HT-29 (cell line): ENCODE measurements at places on chromosomes 12 and 14. TPM values are rescaled to one million over a fixed set of nuclear protein-coding genes. Genes with fewer than 3 reads are reported as not detected.

- peak; percentile 25 for DNase-seq
These were observed 757 bp downstream of the SLC25A3 start for GRCh38 chr12:98594050-98594835.

DNA sequence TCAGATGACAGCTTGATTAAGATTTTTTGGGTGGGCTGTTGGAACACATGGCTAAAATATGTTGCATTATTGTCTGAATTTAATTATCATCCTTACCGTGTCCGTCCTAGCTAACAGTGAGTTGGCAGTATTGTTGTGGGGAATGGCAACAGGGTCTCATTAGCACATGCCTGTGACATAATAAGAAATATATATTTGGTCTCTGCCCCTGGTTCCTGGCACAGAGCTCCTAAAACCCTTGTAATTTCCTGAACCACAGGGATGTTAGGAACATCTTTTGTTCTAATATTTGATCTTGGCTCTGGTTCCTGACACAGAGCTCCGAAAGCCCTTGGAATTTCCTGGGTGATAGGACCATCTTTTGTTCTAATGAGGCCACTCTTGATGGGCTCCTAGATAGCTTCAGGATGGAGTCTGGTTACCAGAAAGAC lies 76.0 kb downstream of the SYNE2 start:
- no peak for DNase-seq

DNA sequence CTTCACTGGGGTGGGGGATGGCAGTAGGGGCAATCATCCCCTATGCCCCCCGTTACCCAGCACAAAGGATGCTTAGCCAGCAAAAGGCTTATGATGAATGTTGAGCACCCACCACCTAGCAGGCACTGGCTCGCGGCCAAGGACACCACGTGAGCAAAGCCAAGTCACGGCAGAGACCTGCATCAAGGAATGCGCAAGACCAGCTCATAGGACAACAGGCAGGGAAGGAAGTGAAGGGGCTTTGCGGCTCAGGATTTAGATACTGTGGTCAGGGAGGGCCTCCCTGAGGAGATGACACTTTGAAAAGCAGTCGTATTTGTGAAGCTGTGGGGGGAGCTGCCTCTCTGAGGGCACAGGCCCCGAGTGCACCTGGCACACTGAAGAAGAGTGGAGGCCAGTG lies 32.8 kb downstream of the SH2B3 start:
- DNase-seq, result no peak

GRCh38 chr14:99412117-99413061 lies 68.3 kb downstream of the SETD3 start:
- DNase-seq, result no peak

- peak; percentile 25 for DNase-seq
These were observed 87.2 kb downstream of the CHGA start for GRCh38 chr14:93010130-93010499.

HOXC4 gene
- total RNA-seq, result 4.0 and 6.8 TPM in 2 replicates

GRCh38 chr14:69685218-69685616 lies 73.8 kb downstream of the SUSD6 start:
- no peak for DNase-seq

DNA sequence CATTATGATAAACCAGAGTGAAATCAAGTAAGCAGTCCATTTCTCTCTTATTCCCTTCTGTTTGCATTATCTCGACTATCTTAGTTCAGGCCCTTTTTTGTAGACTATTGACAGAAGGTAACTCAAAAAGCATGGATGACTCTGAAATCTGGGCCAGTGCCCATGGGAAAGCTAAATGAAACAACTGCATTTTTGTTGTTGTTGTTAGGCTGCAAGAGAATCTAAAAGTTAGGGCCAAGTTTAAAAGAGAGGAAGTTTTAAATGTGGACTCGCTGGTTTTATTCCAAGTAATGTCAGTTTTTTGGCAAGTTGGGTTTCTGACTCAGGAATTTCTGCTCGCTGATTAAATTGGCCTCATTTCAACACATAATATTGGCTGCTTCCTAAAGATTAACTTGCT lies 201.1 kb downstream of the PIK3C2G start:
- no peak for DNase-seq

DERA gene
- total RNA-seq, result 26.4 and 38.0 TPM in 2 replicates

DNA sequence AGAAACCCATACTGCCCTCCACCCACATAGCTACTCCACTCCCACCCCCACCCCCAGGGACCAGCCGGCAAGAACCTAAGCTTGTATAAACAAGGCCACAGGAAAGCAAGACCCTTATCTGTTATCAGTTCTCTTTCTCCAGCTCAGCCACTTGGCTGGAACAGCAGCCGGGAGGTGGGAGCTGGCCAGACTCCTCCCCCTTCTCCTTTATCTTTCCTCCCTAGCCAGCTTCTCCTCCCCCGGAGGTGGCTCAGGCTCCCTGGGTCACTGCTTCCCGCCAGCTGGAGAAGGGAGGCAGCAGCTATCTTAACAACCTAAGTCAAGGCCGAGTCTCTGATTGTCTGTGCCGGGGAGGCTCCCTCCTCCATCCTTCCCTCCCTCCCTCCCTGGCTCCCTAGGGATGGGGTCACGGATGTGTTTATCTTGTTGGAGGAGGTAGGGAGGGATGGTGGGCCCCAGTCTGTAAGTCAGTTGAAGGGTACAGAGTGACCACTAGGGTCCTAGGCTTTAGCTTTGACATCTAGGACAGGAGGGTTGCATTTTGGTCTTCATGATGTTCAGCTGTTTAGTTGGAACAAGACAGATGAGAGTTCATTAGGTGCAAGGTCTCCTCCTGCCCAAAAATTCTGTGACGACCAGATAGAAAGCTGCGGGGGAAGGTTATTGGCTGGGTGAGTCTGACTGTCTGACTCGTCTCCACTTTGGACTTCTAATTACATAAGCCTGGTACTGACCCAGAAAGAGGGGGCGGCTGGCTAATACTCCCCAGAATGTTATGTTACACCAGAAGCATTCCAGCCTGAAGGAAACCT lies 29.7 kb downstream of the ZFP36L1 start:
- no peak for DNase-seq

- no peak for DNase-seq
These were observed 18.0 kb upstream of the YARS2 start for GRCh38 chr12:32773691-32774090.

DNA sequence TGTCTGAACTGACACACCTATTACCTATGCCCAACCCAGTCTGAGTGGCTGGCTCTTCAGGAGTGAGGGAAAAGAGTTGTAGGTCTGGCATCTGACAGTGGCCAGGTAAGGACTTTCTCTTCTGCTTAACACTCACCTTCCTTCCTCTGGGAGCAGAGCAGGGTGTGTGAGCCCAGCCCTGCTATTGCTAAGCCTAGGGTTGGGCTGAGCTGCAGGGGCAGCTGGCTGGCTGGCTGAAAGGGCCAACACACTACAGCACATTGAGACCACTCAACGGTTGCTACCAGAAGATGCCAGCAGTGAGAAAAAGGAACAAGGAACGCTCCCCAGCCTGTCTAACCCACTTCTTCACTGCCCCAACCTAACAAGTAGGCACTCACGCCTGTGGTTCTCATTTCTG lies 201.2 kb downstream of the DPF3 start:
- DNase-seq, result no peak

GRCh38 chr12:71460850-71461609 lies 21.4 kb downstream of the LGR5 start:
- no peak for DNase-seq

FKBP4 gene
- 106 and 115 TPM in 2 replicates for total RNA-seq
